ENCODE measurements at places on chromosomes 4 and X.

DNA sequence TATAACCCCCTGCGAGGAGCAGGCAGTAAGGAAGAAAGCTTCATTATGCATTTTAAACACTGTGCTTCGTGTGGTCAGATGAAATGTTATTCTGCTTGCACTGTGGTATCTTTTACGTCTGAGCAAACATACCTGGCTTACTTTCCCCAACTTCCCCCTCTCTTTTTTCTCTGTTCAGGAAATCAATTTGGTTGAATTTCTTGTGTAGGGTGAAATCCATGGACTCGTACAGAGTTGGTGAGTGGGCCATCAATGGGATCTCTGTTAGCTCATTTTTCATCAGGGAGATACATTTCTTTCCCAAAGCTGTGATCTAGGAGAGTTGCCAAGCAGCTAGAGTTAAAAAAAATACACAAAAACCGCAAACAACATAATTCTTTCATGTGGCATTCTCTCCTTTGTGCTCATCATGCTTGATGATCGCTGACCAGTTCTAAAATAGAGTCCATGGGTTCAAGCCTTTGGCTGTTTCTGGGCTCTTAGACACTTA is 98.5 kb downstream of the FRAS1 start:
- no peak for DNase-seq

DNA sequence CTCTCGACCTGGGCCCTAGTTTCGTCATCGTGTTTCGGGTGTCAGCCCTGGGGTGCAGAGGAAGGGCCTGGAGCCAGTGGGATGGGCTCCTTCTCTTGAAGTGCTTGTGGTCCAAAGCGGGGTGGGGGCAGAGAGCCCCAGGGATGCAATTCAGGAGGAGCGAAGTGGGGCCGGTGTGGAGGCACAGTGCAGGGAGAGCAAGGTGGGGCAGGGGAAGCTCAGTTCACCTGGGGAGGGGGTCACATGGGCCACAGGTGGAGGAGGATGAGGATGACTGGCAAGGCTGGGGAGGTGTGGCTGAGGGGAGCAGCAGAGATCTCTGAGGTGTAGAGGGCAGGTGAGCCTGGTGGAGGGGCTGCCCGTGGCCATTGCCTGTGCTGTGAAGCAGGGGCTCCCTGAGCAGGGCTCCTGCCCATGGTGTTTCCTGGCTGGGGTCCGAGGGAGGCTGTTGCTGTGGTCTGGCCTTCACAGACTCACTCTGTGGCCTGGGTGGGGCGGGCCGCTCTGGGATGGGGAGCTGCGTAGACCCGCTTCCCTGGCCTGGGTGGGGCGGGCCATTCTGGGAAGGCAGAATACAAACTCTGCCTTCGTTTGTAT is 6.9 kb downstream of the SORCS2 start:
- no peak for DNase-seq

- no peak for DNase-seq
These were observed 415.2 kb upstream of the MAGEB16 start for GRCh38 chrX:35382966-35383365.

DNA sequence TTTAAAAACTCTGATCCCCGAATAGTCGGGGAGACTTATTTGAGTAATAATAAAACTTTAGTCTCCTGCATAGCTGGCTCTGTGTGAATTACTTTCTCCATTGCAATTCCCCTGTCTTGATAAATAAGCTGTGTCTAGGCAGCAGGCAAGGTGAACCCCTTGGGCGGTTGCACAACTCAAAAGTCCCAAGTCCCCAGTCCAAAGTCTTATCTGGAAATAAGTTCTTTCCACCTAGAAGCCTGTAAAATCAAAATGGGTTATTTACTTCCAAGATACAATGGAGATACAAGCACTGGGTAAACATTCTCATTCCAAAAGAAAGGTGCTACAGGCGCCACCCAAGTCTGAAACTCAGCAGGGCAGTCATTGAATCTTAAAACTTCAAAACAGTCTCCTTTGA is 10.1 kb upstream of the PNMA5 start:
- DNase-seq: no peak

DNA sequence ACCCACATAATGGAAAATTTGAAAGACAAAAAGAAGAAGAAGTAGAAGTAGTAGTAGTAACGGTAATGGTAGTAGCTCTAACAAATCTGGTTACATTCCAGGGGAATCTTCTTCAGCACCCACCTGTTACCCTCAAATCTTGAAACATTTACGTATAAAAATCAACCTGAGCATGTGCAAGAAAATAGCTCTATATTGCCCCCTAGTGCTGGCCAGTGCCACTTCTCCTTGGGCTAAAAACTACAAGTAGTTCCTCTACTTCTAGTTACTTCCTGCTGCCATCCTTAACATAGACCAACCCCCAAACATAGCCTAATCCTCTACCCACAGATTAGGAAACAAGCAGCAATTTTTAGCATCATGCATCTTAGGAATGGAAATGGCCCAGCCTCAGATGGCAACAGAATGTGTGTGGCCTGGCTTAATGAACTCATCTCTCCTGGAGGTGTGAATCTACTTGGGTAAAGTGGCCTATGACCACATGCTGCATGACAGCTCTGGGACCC is 3.1 kb downstream of the PDGFC start:
- DNase-seq: no peak

DNA sequence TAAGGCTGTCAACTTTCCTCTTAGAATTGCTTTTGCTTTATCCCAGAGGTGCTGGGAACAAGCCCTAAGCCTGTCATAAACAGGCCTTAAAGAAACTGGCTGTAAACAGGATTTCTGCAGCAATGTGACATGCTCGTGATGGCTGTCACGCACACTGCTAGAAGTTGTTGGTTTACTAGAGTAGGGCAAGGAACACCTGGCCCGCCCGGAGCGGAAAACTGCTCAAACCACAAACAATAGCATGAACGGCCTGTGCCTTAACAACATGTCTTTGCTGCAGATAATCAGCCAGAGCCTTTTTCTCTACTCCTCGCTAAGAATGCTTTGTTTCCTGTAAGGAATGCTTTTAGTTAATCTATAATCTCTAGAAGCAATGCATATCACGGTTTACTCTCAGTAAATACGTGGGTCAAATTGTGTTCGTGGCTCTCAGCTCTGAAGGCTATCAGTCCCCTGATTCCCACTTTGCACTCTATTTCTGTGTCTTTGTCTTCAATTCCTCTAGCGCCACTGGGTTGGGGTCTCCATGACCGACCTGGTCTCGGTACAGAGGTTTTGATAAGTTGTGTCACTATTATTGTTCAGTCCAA is 318.3 kb downstream of the GLUD2 start:
- DNase-seq: no peak

DNA sequence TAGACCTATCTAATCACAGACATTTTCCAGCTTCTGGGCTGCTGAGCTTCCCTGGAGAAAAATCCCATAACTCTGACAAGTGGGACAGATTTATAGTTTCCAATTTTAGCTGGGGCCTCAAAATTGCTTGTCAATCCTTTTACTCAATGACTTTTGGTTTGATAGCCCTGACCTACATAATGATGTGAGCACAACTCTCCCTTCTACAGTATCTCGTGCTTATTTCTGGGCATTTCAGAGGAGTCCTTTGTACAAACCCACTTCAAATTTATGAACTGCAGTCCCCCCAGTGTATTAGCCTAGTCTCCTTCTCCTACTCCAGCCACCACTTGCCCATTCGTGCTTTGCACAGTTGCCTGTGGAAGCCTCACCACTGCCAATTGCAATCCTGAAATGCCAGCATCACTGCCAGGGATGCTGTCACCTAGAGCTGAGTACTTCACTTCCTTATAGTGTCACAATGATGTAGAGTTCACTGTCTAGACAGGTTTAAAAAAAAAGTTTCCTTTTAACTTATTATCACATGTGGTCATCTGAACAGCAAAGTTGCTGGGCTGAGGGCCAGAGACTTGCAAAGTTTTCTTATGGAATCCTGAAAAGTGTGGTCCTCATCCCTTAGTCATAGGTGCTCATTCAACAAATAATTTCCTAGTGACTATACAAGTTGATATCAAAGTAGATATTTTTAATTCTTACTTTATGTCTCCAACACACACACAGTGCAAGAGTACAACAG is 21.2 kb downstream of the TRAM1L1 start:
- DNase-seq: no peak

DNA sequence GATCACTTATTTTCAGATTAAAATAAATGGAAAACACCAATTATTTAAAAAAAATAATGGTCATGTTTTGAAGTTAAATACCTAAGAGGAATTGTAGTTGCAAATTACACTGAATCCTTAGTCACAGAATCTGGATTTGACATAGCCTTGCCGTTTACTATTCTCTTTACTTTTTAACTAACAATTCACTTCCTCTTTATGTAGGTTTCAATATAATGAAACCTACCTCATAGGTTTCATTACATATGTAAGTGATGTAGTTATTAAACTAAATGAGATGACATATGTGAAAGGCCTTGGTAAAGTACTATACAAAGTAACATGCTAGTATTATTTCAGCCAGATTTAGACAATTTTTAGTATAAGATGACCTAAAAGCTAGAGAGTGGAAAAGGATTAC is 6.5 kb downstream of the SPP1 start:
- DNase-seq: no peak

- no peak for DNase-seq
These were observed 63.4 kb downstream of the FHDC1 start for GRCh38 chr4:152999346-153000075.

Data from activated naive CD4-positive, alpha-beta T cell (primary cell).